HCT116 (cell line): ENCODE measurements at places on chromosomes 2 and 18. TPM values are rescaled to one million over a fixed set of nuclear protein-coding genes. Genes with fewer than 3 reads are reported as not detected.

Gene TSPYL6
- total RNA-seq: not detected

- no peak overlapping the region for H3K27ac ChIP-seq
- H3K4me3 ChIP-seq: no peak overlapping the region
- peaks cover 2% of the 10 kb centered on the region; the same call in 1 of the 2 replicates for H3K36me3 ChIP-seq
- H3K27me3 ChIP-seq: no peaks in the 10 kb centered on the region
- no peak for DNase-seq
Observed at GRCh38 chr2:157820193-157820592, 55.9 kb downstream of the ACVR1 start.

GRCh38 chr2:167871286-167871685, 376.1 kb downstream of the STK39 start:
- no peaks in the 10 kb centered on the region for H3K4me1 ChIP-seq
- no peaks in the 10 kb centered on the region for H3K27me3 ChIP-seq

GRCh38 chr18:48920408-48921038, 30.2 kb downstream of the SMAD7 start:
- no peak overlapping the region for H3K27ac ChIP-seq
- no peak overlapping the region for H3K4me3 ChIP-seq
- peaks cover 2% of the 10 kb centered on the region; the same call in 1 of the 2 replicates for H3K36me3 ChIP-seq
- no peaks in the 10 kb centered on the region for H3K27me3 ChIP-seq

GRCh38 chr2:220857368-220857767, 714.7 kb downstream of the EPHA4 start:
- no peaks in the 10 kb centered on the region for H3K36me3 ChIP-seq
- DNase-seq: no peak
- no peak overlapping the region for H3K27ac ChIP-seq
- H3K27me3 ChIP-seq: no peaks in the 10 kb centered on the region

DNA sequence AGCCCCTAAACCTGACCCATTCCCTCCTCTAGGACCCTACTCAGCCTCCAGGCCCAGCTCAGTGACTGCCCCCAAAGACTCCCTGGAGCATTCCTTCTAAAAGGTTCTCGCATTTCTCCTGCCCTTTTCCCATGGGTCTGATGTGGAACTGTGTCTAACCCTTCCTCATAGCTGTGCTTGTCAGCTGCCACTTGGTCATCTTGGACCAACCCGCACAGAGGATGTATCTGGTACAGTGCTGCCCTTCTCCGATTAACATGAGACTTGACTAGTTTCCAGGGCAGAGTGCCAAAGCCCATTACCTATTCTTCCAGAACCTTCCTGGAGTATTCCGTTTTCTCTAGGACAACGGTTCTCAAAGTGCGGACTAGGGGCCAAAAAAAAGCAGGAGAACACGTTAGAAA, 518 bp upstream of the NFU1 start:
- H3K4me1 ChIP-seq: peaks cover 24% of the 10 kb centered on the region
- no peak for DNase-seq
- peak overlapping the region; percentile 94 for H3K4me3 ChIP-seq
- peak overlapping the region; percentile 92 for H3K27ac ChIP-seq
- H3K36me3 ChIP-seq: no peaks in the 10 kb centered on the region; the same call in 1 of the 2 replicates

- no peak for DNase-seq
- no peak overlapping the region for H3K4me3 ChIP-seq
- H3K27ac ChIP-seq: no peak overlapping the region
Observed at GRCh38 chr2:190352668-190353536, 9.5 kb downstream of the INPP1 start.

DNA sequence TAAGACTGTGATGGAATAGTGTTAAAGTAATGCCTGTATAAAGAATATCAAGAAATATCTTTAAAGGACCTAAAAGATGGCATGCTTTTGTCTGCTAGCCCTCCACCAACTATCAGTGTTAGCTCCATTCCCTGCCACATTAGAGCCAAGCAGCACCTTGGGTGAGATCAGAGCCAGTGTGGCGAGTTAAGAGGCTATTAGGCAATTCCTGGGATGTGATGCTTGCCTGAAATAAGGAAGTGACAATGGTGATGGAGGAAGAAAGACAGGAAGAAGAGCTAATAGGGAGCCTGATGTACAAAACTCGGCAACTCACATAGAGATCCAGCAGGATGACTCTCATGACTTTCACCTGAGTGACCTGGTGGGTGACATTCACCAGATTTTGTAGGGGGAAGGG, 143.5 kb downstream of the ZEB2 start:
- H3K27me3 ChIP-seq: no peaks in the 10 kb centered on the region
- no peak overlapping the region for H3K4me3 ChIP-seq
- no peak for DNase-seq
- H3K27ac ChIP-seq: no peak overlapping the region
- no peaks in the 10 kb centered on the region for H3K4me1 ChIP-seq
- H3K36me3 ChIP-seq: no peaks in the 10 kb centered on the region

Gene REG1B
- total RNA-seq: 4.2 TPM

Gene GKN2
- total RNA-seq: not detected

DNA sequence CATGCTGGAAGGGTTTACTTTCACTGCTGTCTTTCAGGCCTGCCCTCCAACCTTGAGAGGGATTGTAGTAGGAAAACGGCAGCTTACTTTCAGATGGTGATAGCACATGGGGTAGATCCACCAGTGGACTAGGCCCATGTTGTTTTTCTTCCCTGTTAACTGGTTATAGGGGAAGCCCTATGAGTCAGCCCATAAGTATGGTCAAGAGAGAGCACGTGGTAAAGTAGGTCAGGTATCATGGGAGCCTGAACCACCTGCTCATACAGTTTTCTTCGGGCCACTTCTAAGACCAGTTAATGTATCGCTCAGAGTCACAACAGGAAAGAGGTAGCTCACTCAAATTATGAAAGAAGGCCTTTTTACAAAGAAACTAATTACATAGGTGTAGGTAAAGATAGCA, 33.0 kb downstream of the PDK1 start:
- H3K27me3 ChIP-seq: no peaks in the 10 kb centered on the region
- no peak overlapping the region for H3K4me3 ChIP-seq
- peaks cover 5% of the 10 kb centered on the region for H3K36me3 ChIP-seq

Gene LINC00305
- not detected for total RNA-seq

Gene RIF1
- 48.0 TPM for total RNA-seq

- no peak overlapping the region for H3K27ac ChIP-seq
- H3K36me3 ChIP-seq: no peaks in the 10 kb centered on the region
- H3K27me3 ChIP-seq: no peaks in the 10 kb centered on the region
- no peaks in the 10 kb centered on the region for H3K4me1 ChIP-seq
- no peak overlapping the region for H3K4me3 ChIP-seq
Observed at GRCh38 chr18:11425211-11425610, 184.2 kb upstream of the SLC35G4 start.

Gene CYBRD1
- 14.9 TPM for total RNA-seq

Gene ANKAR
- total RNA-seq: 0.84 TPM

Gene MOGAT1
- total RNA-seq: 0.22 TPM

GRCh38 chr2:201852878-201853415, 46.6 kb downstream of the CDK15 start:
- DNase-seq: no peak
- no peaks in the 10 kb centered on the region for H3K27me3 ChIP-seq
- no peak overlapping the region for H3K4me3 ChIP-seq
- no peak overlapping the region for H3K27ac ChIP-seq

Gene NEU4
- total RNA-seq: 0.34 TPM

DNA sequence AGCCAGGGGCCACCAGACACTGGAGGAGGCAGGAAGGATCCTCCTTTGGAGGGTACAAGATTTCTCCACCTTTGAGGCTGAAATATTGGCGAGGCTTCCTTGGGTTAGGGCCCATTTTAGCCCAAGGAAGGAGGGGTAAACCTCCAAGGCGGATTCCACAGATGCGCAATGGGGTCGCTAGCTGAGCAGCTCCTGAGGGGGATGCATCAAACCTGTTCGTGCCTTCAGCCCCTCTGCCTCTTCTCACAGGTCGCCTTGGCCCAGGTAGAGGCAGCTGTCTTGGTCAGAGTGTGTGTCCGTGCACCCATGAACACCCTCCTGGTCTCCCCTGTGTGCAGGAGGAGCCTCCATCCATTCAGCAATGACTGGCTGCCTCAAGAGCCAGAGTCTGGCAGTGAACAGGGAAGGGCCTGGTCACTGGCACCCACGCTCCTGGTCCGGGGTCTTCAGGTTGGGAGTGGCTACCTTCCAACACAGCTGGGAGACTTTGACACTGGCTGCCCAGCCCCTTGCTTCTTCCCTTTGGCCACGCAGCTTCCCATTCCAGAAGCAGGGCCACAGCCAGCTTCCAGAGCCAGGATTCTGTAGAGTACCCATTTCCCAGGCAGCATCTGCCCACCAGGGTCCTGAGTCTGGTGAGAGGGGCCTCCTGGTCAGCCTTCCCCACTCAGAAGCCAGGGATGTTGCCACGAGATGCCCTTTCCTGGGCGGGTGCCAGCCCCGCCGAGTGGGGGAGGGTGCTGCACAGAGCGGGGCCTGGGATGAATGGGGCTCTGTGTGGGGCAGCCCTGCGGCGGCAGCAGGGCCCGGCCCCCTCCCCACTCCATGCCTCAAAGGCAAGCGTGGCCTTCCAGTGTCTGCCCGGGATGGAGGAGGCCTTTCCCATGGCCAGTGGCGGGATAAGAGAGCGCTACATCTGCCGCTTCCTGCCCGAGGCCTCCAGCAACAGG, 95.8 kb upstream of the GPC1 start:
- no peak overlapping the region for H3K4me3 ChIP-seq
- H3K27ac ChIP-seq: no peak overlapping the region
- no peaks in the 10 kb centered on the region for H3K27me3 ChIP-seq
- no peak for DNase-seq

DNA sequence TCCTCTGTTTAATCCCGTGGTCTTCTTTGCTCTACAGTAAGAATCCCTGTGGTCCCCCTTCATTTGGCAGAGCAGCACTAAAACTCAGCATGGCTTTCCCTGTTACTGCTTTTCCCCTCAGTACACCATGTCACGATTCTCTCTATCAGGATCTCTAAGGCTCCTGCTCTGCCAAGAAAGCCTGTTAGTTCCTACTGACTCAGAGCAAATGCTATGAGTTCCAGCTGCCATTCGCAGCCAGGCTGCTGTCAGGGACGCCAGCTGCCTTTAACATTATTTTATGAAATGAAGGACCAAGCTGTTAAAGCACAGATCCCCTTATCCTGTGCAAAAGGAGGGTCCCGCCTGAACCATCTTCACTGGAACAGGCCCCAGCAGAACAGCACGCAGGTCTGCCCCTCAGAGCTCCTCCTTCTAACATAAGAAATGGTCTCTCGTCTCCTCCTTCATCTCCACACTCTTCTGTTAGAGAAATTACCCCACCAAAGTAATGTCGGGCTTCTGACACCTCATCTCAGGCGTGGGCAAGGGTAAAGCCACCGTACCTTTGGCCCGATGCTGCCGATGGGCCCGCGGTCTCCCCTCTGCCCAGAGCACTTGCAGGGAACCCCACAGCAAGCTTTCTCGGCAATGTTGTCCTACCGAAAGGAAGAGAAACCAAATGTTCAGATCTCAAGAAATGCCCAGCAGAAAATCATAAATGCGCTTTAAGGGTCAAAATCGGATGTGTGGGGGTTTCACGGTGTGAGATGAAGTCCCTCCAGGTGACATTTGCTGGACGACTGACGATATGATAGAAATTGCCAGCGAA, 52.6 kb downstream of the COL6A3 start:
- no peak overlapping the region for H3K4me3 ChIP-seq
- H3K36me3 ChIP-seq: no peaks in the 10 kb centered on the region
- DNase-seq: no peak
- H3K27me3 ChIP-seq: peaks cover 89% of the 10 kb centered on the region

DNA sequence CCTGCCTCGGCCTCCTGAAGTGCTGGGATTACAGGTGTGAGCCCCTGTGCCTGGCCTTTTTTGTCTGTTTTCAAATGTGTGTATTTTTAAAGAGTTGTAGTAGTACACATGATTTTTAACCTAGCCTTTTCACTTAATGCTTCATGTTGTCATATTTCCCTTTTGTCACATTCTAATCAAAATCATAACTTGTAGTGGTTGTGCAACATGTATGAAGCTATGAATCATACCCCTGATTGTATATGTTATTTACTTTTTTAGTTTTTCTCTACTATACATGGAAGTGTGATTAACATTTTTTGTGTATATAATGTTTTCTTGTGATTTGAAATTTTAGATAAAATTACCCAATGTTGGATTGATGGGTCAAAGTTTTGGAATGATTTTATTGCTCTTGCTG, 8.5 kb downstream of the GEN1 start:
- no peaks in the 10 kb centered on the region for H3K27me3 ChIP-seq
- H3K4me3 ChIP-seq: no peak overlapping the region
- no peaks in the 10 kb centered on the region for H3K4me1 ChIP-seq

DNA sequence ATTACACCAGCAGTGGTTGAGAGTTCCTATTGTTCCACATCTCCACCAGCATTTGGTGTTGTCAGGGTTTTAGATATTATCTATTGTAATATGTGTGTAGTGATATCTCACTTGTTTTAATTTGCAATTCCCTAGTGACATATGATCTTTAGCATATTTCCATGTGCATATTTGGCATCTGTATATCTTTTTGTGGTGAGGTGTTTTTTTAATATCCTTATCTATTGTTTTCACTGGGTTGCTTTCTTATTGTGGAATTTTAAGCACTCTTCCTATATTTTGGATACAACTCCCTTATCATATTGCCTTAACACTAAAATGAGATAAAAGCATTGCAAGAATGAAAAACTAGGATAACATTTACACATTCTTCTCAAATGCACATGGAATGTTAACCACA, 453.9 kb upstream of the FSIP2 start:
- no peak overlapping the region for H3K27ac ChIP-seq
- no peaks in the 10 kb centered on the region for H3K4me1 ChIP-seq
- H3K4me3 ChIP-seq: no peak overlapping the region
- DNase-seq: no peak
- no peaks in the 10 kb centered on the region for H3K36me3 ChIP-seq
- H3K27me3 ChIP-seq: no peaks in the 10 kb centered on the region

Gene FLACC1
- 0.74 TPM for total RNA-seq

DNA sequence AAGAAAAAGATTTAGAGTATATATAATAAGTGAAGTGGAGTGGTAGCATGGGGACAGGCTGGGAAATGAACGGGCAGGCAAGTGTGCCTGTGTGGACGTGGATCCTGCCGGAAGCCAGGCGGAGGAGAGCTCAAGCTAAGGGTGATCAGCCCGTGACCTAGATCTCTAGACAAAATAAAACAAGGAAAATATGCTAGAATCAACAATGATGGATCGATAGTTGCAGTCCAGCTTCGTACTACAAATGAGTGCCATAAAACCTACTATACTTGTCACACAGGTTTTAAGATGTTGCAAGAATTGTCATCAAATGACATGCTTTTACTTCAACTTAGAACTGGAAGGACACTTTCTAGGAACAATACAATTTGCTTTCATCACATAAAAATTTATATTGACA, 8.5 kb downstream of the EIF2AK2 start:
- peaks cover 12% of the 10 kb centered on the region; the same call in 1 of the 2 replicates for H3K36me3 ChIP-seq
- DNase-seq: no peak
- no peak overlapping the region for H3K4me3 ChIP-seq
- H3K27ac ChIP-seq: no peak overlapping the region
- H3K27me3 ChIP-seq: no peaks in the 10 kb centered on the region
- H3K4me1 ChIP-seq: no peaks in the 10 kb centered on the region

Gene SERPINB3
- not detected for total RNA-seq

GRCh38 chr18:62715436-62715758, at the start of gene PHLPP1:
TSS of gene PHLPP1 (plus strand) at chr18:62715541. CDS start at chr18:62715684, 143 bp downstream.
- peak within 1 kb of the TSS; percentile 66 for H3K4me3 ChIP-seq
- H3K36me3 ChIP-seq: no peaks in the 10 kb centered on the region
- peak within 1 kb of the TSS; percentile 64; the same call in 1 of the 2 replicates for H3K27ac ChIP-seq
- no peaks in the 10 kb centered on the region for H3K27me3 ChIP-seq

Gene TUBA3D
- total RNA-seq: not detected

Gene CSRNP3
- 0.05 TPM for total RNA-seq

- no peak overlapping the region for H3K4me3 ChIP-seq
- H3K27me3 ChIP-seq: no peaks in the 10 kb centered on the region
- no peak overlapping the region for H3K27ac ChIP-seq
Observed at GRCh38 chr18:54949588-54949987, 9.7 kb downstream of the CCDC68 start.
